Psoas muscle (tissue), 8 donors: ENCODE measurements at places on chromosomes 2 and 18. TPM values are rescaled to one million over a fixed set of nuclear protein-coding genes. Genes with fewer than 3 reads are reported as not detected.

Gene RAB6C
- polyA plus RNA-seq, result 0.09 TPM

Gene ABCG5
- polyA plus RNA-seq, result 0.01 TPM

Gene UGT1A4
- not detected for polyA plus RNA-seq

Gene IL1B
- 0.06 TPM for polyA plus RNA-seq

Gene SP9
- polyA plus RNA-seq, result not detected

Gene RAPGEF4
- polyA plus RNA-seq, result 0.61 TPM

DNA sequence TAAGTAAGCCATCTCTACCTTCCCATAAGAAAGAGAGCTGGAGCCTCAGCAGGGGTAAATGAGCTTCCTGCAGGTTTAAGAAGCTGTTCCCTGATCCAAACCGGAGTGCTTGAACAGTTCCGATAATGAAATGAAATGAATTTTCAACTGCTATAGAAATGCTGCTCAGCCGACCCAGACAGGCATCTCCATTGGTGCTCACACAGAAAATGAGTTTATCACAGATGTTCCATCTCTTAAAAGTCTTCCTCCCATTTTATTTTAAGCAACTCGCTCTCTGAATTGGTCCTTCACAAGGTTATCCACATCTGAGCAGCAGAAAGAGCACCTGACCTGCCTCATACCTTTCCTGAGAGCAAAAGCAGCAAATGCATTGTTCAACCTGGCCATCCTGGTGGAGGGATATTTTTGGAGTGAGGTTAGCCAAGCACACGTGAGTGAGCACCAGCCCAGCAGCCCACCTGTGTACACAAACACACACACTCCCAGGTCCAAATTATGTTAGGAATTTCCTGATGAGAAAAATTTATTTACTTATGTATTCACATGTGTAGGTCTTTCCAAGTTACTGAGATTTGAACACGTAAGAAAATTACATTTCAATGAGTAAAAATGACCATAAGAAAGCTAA, 42.2 kb upstream of the CCDC68 start:
- no peak for DNase-seq

DNA sequence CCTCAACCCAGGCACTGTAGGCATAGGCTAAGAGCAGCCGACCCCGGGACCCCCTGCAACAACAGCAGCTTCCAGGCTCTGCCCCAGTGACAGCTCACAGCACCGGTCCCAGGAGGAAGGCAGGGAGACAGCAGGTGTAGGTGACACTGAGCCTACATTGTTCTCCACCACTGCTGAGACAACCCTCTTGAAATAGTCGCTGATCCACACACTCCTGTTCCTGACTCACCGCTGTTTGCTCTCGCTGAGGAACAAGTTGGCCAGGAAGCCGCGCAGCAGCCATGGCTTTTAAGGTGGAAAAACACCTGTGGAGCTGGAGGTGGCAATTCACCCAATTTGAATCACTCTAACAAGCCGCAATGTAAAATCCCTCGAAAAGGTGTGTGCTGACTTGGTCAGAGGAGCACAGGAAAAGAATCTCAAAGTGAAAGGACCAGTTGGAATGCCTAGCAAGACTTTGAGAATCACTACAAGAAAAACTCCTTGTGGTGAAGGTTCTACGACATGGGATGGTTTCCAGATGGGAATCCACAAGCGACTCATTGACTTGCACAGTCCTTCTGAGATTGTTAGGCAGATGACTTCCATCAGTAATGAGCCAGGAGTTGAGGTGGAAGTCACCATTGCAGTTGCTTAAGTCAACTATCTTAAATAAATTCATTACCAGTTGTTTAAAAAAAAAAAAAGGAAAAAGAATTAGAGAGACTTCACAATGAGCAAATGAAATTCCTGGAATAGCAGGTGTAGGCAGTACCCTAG, 167.5 kb downstream of the ARL4C start:
- no peak for DNase-seq

DNA sequence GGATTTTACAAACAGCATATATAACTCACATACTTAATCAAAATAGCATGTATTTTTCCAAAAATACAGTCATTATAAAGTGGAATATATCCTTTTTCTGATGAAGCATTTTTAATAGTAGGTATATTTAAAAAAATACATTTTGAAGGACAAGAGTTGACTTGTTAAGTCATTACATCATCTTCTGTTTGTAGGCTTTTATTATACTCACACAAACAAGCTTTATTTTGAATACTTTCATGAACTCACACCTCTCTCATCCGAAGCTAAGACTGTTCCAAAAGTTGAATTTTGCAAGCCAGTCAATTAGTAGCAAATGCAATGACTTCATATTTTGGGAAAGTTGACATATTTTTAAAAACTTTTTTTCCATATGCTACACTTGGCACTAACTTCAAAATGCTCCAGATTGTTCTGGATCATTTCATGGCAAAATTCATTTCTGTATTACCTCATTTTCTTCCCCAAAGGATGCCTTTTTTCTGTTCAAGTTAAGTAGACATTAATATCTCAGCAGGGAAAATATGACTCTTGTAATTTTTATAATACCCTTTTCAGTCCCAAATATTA, 68.5 kb upstream of the WDR75 start:
- DNase-seq, result no peak

GRCh38 chr18:26791676-26792075, 73.8 kb downstream of the AQP4 start:
- DNase-seq, result no peak

DNA sequence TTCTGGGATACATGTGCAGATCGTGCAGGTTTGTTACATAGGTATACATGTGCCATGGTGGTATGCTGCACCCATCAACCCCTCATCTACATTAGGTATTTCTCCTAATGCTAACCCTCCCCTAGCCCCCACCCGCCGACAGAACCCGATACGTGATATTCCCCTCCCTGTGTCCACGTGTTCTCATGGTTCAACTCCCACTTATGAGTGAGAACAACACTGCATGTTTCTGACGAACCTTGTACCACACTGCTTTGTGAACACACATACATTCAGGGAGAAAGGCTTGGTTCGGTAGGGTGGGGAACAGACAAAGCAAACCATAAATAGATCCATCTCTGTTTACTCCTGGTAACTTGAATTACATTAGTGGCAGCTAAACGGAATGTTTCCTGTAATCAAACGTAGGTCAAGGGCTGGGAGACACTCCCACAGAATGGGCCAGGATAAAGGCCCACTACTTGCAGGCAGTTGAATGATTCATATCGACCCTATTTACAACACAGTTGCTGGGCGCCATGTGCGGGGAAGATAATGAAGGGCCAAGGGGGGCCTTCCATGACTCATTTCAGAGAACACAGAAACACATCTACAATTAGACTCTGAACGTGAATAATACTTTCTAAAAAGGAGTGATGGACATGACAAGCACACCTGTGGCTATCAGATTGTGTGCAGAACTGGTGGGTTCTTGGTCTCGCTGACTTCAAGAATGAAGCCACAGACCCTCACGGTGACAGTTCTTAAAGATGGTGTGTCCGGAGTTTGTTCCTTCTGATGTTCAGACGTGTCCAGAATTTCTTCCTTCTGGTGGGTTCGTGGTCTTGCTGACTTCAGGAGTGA, 56.8 kb upstream of the KIDINS220 start:
- DNase-seq, result no peak

DNA sequence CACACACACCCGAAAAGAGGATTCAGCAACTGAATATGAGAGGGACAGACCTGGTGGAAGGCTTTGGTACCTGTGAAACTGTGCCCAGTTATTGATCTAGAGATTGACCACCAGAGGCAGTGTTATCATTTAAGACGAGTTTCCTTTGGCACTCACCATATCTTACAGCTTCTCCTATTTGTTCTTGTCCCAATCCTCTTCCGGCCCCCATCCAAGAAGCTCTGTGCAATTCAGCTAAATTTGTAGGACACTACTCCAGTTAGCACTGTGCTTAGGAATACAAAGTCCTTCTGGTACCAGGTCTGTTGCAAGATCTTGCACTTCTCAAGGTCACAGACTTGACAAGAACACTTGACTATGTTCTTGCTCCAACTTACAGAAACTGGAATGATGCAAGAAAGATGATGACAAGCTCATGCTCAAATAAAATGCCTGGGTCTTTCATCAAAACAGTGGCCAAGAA, 177.7 kb downstream of the TMEM247 start:
- no peak for DNase-seq

DNA sequence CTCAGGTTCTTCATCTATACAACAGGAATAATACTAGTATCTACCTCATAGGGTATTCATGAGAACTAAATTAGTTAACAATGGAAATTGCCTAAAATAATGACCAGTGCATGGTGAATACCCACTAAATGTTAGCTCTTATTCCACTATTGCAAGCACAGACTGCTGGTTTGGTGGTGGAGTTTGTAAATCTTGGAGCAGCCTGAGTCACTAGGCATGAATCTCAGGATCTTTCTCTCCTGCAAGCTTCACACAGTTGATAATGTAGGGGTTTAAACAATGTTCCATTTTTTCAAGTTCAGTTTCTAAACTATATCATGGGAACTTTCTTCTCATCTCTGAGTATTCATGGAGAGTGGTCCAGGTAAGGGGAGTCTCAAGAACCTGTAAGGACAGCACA, 84.0 kb downstream of the OSR1 start:
- no peak for DNase-seq

DNA sequence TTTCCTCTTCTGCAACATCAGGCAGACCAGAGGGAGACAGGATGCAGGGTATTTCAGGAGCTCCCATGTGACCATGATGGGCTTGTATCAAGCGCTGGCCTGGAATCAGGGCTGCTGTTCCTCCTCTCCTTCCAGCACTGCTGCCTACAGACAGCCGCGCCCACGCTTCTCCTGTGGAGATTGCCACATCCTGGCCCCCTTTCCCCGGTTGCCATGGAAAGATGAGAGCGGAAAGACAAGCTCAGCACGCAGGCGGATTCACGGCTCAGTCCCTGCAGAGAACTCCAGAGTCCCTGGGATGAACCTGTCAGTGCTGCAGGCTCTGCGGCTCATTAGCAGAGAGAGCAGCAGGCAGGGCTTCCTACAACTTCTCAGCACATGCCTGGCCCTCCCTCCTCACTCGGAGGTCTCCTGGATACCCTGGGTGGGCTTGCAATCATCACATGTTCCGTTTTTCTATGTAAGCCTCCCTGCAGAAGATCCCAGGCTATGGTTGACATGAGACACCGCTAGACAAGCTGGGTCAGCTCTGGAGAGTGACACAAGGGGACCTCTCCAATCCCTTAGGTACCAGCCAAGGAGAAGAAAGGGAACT, 497.8 kb upstream of the MYT1L start:
- DNase-seq, result peak; percentile 39

- DNase-seq, result no peak
These were observed 95.0 kb downstream of the PID1 start for GRCh38 chr2:229176136-229176535.

DNA sequence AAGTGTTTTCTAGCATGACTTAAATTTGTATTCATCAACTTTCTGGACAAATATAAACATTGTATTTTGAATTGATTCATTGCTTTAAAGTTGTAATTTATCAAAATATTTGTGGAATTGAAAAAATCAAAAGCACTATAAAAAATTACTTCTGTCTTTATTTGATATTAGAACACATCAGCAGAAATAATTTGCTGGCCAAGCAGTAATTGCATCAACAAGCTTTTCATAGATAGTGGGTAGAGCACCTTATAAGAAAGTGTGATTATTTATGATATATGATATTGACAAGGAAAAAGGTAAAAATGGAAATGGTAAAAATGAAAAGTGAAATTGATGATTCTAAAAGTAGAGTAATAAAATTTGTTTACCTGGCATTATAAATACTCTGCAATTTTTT, 861.1 kb downstream of the CPS1 start:
- DNase-seq, result no peak

DNA sequence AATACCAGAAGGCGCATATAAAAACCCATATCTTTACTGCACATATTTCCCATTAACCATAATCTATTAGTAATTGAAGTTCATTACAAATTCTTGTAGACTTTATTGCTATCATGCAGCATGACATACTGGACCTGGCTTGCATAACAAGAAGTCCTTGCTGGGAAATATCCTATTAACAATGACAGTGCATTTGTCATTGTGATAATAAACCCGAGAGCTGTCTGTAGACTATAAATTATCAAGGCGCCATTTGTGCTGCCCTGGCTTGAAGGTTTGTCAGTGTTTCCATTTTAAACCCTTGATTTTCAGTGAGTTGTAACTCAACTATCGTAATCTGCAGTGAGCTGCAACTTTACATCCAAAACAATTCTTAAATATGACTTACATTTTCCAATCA, 59.0 kb downstream of the HNMT start:
- no peak for DNase-seq

DNA sequence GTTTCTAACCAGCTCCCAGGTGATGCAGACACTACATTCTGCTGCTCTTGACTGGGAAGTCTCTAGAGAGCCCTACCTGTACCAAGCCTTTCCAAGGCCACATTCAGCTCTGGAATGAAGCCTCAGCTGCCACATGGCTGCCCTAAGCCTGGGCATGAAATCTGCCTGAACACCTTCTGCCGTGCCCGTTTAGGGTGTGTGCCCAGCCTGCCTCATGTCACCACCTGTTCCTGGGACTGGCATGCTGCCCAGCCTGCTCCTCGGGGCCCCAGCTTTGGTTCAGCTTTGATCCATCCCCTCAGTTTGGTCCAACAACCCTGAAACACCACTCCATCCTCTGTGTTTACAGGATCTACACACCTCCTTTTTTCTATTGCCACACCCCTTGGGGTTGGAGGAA, 210.9 kb downstream of the L3MBTL4 start:
- no peak for DNase-seq

DNA sequence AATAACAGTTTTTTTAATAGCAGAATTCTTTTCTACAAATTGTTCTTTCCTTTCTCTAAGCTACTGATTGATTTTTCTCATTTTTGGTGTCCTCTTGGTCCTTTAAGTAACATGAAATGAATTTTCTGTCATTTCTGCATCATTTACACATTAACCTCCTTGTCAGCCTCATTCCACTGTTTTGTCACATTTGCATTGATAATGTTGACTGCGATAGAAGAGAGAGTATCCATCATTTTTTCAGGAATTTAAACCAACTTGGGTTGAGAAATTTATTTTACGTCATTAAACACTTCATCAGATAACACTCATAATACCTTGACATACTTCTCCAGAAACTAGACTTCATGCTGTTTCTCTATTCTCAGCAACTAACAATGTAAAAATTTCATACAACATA, 422.2 kb downstream of the LRRTM4 start:
- DNase-seq, result no peak

- no peak for DNase-seq
These were observed 1118.7 kb downstream of the SUCLG1 start for GRCh38 chr2:83340424-83340823.

DNA sequence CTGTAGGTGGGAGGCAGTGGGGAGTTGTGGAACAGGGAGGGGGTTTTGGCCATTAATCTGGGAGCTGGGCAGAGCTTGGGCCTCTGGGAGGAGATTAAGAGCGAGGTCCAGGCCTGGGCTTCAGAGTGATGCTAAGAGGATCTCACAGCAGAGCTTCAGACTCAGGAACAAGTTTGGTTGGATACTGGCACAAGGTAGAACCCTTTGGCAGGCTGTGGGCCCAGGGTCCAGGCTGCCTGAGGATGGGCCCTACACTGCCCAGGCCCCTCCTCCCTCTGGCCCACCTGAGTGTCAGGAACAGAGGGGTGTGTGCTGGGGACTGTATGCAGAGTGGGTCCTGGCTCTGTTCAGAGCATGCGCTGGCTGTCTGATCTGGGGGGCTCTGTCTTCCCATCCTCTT, 334.9 kb downstream of the CYP26B1 start:
- no peak for DNase-seq

- no peak for DNase-seq
These were observed 227.7 kb downstream of the RND3 start for GRCh38 chr2:150259746-150260145.

- DNase-seq, result no peak
These were observed 90.6 kb downstream of the KCTD1 start for GRCh38 chr18:26457611-26458353.

GRCh38 chr2:101821828-101822458, 124.4 kb downstream of the MAP4K4 start:
- no peak for DNase-seq
